ENCODE measurements at places on chromosomes 6 and 20. TPM values are rescaled to one million over a fixed set of nuclear protein-coding genes. Genes with fewer than 3 reads are reported as not detected.

Gene C6orf132
- total RNA-seq: 0.72 TPM

Gene ZNF343
- 18.9 TPM for total RNA-seq

Gene CEP162
- total RNA-seq: 4.7 TPM

Gene CRISP2
- not detected for total RNA-seq
